Calu3 (cell line): ENCODE measurements at places on chromosomes 3 and 15. TPM values are rescaled to one million over a fixed set of nuclear protein-coding genes. Genes with fewer than 3 reads are reported as not detected.

GRCh38 chr3:11641683-11642430 is 1.9 kb downstream of the VGLL4 start:
- no peak for DNase-seq

DNA sequence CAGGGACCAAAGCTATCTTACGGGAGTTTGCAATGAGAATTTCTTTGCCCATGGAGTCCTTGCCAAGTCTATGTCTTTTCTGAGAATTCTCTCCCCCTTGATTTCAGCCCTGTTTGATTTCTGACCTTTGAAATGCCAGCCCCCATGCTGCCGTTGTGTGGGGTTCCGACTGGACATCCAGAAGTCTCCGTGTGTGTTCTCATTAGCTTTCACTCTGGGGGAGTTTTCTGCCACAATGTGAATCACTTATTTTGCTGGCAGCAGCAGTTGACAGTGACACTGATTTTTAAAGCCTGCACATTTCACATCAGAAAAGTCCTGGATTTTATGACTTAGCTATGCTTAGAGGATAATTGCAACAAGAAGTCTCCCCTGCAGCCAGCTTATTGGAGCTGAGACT is 98.4 kb upstream of the CTDSPL start:
- no peak for DNase-seq

- no peak for DNase-seq
These were observed 618.5 kb downstream of the NR2F2 start for GRCh38 chr15:96948981-96949380.

DNA sequence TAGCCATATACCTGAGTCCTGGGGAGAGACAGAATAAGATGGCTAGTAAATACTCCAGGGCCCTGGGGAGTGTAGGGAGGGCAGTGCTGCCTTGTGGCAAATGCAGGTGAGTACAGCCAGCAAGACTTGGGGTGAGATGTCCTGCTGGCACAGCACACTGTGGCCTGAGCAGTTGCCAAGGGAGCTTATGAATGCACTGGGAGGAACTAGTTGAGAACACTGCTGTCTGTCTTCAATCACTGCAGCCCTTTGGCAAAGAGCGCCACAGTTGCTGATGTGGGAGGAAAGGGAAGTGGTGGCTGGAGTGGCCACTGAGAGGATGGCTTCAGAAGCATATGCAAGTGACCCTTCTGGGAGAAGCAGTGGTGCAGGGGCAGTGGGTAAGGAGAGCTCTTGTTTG is 264.6 kb downstream of the RORA start:
- no peak for DNase-seq

AGTR1 gene
- 0.20 TPM in 1 of 2 replicates, not detected in the other for total RNA-seq

SETD2 gene
- total RNA-seq: 35.2 and 39.2 TPM in 2 replicates

- no peak for DNase-seq
These were observed 36.9 kb upstream of the FRMD4B start for GRCh38 chr3:69422751-69423150.

RBPMS2 gene
- 1.4 and 1.6 TPM in 2 replicates for total RNA-seq

DNA sequence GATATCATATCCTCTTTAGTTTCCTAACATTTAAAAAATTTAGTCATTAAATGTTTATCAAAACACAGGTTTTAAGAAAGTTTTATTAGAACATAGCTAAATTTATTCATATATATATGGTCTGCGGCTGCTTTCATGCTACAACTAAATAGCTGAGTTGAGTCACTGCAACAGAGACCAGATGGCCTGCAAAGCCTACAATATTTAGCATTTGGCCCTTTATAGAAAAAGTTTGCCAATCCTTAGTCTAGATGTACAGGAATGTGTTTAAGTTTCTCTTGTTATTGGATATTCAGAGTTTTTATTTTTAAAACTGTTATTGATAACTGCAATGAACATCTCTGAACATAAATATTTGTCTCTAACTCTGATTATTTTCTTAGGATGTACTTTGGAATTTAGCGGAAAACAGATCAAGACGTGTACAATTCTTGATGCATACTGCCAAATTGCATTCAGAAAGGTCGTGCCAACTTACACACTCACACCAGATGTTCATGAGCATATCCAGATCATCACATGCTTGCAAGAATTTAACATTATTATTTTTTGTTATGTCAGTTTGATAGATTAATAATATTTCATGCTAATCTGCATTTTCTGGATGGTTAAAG is 157.9 kb downstream of the STAC start:
- no peak for DNase-seq

UCN2 gene
- total RNA-seq: 0.34 and 0.94 TPM in 2 replicates

CERS3 gene
- 0.42 and 0.61 TPM in 2 replicates for total RNA-seq

LIPC gene
- 0.49 TPM in 1 of 2 replicates, not detected in the other for total RNA-seq

GRCh38 chr15:46251903-46252302 is 617.1 kb downstream of the SQOR start:
- no peak for DNase-seq

MGLL gene
- total RNA-seq: 42.4 and 55.2 TPM in 2 replicates

DNA sequence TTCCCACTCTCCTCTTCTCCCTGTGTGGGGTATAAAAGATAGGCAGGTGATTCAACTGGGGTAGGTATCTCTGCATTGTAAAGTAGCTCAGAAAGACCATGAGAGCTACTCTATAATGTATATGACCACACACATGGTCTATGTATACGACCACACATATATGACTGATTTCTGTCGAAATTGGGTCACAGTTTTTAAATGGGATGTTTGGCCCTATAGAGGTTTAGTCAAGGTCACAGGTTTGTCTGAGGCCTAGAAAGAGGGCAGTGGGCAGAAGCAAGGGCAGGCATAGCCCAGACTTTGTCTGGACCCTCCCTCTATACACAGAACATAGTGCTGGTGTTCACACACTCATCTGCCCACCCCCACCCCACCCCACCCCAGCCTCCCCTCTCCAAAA is 4.4 kb downstream of the LAMP3 start:
- DNase-seq: no peak

DNA sequence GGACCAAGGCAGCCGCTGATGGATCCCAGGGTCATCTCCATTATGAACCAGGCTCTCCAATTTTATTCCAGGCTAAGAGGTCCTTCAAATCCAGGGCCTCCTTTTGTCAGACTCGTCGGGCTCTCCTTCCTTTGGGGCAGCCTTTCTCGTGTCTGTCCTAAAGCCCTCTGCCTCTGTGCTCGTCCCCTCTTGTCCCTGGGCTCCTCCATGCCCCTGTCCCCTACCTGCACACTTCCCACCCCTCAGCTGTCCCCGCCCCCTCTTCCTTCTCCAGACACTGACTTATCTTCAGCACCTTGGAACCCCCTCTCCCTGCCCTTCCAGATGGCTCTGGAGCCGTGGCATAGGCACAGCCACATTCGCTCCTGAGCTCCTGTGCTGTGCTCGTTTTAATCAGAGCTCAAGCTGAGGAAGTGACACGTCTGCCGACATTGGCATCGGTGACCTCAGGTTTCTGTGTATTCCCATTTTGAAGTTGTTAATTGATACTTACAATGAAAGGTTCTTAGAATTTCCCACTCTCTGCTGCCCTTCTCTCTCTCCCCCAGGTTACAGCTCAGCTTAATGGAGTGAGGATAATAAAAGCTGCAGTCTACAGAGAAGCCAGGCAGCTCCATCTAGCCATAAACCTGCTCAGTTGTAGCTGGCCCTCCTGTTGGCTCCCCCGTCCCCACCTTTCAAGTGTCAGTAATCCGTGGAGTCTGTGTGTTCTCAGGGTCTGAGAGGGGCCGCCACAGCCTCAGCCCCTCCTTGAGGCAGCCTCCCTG is 51.1 kb upstream of the SEC22A start:
- no peak for DNase-seq
